ENCODE measurements at places on chromosomes 2 and 18.
A peak's percentile ranks its signal among the peaks of the same experiment; 100 is the strongest.

GRCh38 chr18:31688606-31689005, 4.2 kb upstream of the B4GALT6 start:
- DNase-seq, result no peak

DNA sequence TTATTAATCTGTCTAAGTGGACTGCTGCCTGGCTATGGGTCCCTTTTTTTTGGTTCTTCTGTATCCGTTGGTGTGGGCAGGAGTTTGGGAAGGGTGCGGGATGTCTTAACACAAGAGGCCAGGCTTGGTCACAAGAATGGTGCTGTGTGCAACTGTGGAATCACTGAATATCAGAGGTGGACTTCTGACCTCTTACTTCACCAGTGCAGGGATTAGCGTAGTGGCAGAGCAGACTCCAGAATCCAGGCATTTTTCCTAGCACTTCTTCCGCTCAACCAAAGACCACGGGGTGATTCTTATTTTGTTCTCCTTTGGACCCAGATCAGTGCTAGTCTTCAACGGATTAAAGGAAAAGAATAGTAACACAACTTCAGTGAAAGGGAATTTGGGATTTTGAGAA, 254.3 kb upstream of the TNP1 start:
- DNase-seq, result no peak

- peak; percentile 6 for DNase-seq
These were observed 173.4 kb upstream of the BOD1L2 start for GRCh38 chr18:56973487-56973886.

DNA sequence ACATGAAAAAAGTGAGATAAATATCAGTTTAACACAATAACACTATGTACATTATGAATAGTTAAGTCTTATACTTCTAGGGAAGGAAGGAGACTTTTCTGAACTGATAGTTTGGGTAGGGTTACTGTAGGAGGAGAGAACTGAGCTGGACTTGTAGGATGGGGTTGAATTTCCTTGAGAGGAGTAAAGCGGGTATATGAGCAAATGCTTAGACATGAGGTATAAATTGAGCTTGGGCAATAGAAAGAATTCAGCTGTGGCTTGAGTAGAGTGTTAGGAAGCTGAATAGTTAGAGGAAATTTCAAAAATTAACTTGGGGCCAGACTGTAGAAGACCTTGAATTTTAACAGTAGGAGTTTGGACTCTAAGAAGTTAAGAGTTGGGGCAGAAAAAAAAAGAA, 45.1 kb downstream of the LCLAT1 start:
- DNase-seq, result no peak

GRCh38 chr2:237604960-237605359, 14.4 kb upstream of the RAB17 start:
- DNase-seq, result peak; percentile 34

DNA sequence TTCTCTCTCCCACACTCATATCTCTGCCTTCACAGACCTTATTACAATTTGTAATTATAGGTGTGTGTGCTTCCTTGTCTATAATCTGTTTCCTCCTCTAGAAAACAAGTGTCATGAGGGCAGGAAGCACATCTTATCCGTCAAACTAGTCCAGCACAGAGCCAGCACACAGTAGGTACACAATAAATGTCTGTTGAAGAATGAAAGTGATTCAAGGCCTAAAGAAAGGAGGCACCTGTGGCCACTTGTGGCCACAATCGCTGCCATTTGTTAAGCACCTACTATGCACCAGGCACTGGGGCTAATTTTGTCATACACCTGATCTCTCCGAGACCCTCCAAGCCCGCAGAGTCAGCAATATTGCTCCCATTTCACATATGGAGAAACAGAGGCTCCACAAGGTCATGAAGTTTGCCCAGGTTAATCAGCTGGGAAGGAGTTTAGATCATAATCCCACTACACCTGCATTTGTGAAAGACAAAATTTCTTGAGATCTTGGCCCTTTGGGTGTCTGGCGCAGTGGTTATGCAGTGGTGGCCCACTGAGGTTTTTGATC, 78.4 kb downstream of the TNS1 start:
- no peak for DNase-seq

DNA sequence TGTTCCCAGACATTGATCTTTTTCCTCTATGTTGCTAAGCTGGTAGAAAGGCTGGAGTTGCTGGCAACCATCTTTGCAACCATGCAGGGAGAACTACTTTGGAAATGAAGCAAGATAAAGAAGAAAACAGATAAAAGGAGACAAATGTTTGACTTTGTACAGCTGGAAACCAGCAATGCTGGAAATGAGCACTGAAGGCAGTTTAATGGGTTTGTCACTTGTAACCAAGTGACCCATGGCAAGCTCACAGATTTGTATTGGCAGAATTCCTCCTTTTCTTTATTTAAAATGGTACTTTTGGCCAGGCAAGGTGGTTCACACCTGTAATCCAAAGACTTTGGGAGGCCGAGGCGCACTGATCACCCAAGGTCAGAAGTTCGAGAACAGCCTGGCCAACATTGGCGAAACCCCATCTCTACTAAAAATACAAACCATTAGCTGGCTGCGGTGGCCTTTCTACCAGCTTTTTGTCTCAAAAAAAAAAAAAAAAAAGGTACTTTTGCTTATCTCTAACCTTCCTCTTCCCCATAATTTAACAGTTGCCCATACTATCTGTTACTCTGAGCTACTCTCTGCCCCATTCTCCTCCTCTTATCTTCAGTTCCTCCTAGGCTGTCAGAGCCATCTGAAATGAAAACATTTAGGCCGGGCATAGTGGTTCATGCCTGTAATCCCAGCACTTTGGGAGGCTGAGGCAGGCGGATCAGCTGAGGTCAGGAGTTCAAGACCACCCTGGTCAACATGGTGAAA, 2.0 kb upstream of the BOLA3 start:
- DNase-seq, result no peak

- peak; percentile 16 for DNase-seq
These were observed 18.1 kb downstream of the NCAPH start for GRCh38 chr2:96353606-96354101.

DNA sequence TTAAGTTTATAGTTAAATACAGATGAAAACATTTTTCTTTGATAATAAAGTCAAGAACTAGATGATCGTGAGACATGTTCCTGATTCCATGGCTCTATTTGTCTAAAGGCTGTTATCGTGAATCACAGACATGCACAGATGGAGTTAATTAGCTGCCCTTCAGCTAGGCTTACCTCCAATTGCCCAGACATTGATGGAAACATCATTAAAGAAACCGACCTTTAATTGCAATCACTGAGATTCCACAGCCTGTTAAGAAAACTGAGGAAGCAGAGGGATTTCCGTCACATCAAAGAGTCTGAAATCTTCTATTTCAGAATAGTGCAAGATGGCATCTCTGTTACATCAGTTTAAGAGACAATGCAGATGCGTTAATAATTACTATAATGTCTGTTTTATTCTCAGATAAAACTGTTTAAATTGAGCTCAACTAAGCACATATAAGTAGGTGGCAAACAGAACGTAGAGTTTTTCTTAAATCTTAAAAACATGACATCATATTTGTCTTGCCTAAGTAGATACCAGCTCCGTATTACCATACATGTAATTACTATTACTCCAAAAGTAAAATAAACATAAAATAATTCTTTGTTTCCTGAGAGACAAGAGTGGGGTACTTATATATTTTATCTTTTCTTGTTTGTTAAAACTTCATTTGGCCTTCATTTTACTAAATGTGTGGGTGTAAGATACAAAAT, 23.9 kb upstream of the CRACDL start:
- DNase-seq, result peak; percentile 63

- DNase-seq, result no peak
These were observed 38.1 kb downstream of the FER1L5 start for GRCh38 chr2:96680561-96681141.

GRCh38 chr2:105746177-105747080, 1.7 kb downstream of the NCK2 start:
- no peak for DNase-seq

GRCh38 chr2:45483997-45484396, 127.1 kb downstream of the SRBD1 start:
- peak; percentile 4 for DNase-seq

DNA sequence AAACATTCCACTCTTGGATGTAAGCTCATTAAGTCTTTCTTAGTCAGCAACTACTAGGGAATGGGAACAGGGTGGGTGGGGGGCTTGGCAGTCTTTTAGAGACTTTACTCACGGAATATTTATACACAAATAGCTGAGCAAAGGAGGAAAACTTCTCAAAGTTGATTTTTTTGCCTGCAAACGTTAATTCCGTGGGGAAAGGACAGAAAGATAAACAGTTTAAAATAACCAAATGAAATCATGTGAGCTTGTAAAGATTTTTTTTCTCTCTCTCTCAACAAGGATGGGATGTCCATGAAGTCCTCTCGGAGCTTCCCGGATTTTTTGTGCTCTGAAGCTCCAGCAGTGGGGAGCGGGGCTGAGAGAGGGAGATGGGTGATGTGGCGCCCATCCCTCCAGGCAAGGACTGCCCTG, 32.2 kb upstream of the MAT2A start:
- peak; percentile 34 for DNase-seq

DNA sequence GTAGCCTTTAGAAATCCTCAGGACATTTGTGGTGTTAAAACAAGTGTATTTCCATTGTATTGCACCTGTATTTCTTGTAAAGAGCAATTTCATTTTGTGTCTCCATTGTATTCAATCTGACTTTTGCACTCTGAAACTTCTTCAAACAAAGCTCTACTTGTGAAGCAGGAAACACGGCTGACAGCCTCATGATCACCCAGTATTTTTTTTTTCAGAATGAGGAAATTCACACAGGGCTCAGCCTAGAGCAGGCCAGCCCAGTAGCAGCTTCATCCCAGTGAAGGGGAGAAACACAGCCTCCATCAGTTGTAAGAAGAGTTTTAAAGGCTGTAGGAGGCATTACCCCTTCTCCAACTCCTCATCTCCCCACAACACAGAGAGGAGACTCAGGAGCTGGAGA, 175.9 kb upstream of the KLHL29 start:
- DNase-seq, result no peak

GRCh38 chr2:18849841-18850578, 260.6 kb upstream of the NT5C1B start:
- no peak for DNase-seq

- DNase-seq, result no peak
These were observed 149.9 kb downstream of the PLCL1 start for GRCh38 chr2:197954328-197954727.

GRCh38 chr2:154375579-154375931, 322.9 kb upstream of the KCNJ3 start:
- DNase-seq, result peak; percentile 47

DNA sequence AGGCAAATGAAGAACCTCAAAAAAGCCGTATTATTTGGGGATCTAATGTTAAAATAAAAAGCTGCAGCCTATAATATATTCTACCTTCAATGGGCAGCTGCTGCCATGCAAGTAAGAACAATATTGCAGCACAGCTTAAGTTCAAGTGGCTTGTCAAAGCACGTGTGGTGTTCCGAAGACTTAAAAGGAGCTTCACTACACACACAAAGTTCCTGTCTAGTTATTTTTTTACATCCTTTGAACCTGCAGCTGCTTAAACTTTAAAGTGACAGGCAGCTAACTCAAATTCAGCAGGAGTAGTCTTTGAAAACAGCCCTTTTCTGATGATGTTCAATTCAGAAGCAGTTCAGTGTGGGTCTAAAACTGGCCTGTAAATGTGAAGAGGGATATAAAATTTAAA, 85.8 kb upstream of the XIRP2 start:
- DNase-seq, result no peak

DNA sequence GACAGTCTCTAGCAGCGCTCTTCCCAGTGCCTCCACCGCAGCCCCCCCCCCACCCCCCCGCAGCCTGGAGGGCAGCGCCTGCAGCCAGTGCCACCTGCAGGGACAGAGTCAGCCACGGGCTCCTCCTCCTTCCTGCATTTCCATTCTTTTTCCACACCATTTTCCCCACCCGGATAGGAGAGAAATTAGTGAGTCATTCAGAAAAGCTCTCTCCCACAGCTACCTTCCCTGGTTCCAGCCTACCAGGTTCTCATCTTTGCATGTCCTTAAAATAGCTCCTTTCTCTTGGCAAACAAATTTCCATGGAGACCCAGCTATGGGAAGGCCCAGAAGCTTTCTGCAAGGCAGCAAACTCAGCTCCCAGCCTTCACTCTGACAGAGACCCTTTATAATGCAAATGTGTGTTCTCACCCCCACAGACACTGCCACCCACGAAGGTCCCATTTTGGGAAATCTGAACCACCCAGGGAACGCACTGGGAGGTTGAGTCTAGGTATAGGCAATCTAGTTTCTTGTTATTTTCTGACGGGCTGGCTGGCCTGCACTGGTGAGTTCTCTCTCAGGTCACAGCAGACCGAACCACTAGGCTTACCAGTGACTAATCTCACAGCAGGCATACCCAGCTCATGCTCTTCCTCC, 41.8 kb upstream of the ATG16L1 start:
- DNase-seq, result peak; percentile 41

GRCh38 chr18:25121442-25121841, 230.5 kb downstream of the ZNF521 start:
- no peak for DNase-seq

DNA sequence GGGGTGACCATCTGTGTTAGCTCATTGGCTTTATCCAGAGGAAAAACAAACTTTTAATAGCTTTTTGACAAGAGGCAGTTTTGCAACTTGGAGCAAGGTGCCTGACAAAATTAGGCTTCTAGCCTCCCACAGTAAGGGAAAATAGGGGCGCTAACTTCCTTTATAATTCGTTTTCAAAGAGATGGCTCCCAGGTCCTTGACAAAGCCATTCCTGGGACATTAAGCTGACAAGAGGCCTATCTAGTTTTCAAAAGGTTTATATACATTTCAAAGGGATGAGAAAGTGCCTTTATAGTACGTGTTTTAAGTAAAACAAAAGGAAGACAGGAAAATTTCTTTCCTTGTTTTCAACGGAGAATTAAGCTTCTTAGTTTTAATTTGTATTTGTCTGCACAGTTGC, 159.4 kb upstream of the GCFC2 start:
- no peak for DNase-seq

DNA sequence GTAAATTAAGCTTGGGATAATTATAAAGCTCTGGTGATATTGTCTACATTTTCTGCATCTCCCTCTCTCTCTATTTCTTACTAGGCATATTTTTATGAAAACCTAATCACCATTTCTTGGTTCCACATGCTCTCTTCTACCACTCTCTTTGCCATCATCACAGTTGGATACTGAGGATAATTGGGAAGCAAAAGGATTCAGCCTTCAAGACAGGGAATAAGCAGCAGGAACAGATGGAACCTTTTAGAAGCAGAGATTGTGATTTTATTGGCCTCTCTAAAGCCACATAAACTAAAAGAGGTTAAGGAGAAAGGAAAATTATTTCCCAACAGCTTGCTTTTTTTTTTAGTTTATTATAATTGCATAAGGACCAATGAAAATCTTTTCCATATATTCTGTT, 226.3 kb upstream of the SPHKAP start:
- no peak for DNase-seq

- DNase-seq, result no peak
These were observed 120.2 kb upstream of the SPOPL start for GRCh38 chr2:138381373-138381772.

- DNase-seq, result no peak
These were observed 14.6 kb downstream of the SFT2D3 start for GRCh38 chr2:127715778-127716449.
